ENCODE measurements at places on chromosomes 5 and 9. TPM values are rescaled to one million over a fixed set of nuclear protein-coding genes. Genes with fewer than 3 reads are reported as not detected.

DNA sequence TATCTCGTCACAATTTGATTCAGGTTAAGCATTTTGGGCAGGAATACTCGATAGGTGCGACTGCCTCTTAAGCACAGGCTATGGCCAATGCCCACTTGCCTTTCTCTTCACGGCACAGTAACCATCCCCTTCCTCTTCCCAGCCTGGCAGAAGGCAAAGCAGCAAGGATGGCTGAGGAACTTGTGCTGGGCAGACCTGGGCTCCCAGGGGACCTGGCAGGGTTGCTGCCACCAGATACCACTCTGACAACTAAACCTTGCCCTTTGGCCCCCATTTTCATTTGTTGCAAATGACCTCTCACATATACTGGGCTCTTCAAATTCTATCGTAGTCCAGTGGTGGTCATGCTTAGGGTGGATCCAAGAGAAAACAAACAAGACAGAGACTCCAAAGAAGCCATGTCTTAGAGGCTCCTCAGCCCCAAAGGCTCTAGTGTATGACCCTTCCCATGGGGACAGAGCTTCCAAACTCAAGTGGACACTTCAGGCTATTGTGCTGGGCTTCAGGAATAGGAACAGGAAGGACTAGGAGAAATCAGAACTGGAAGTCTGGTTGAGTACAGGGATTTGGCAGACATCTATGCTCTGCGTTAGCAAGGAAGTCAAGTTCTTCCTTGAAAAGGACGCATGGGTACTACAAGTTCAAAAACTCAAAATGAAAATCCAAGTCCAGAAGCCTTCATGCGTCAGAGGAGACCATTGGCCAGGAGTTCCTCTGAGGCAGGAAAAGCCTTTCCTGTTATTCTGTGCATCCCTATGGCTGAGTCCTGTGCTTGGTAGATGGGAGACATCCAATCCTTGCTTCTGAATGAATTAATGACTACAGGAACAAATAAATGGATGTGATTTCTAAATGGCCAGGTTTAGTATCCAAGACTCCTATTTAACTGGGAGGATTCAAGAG, 64.6 kb upstream of the PLPP1 start:
- no peak for DNase-seq

DNA sequence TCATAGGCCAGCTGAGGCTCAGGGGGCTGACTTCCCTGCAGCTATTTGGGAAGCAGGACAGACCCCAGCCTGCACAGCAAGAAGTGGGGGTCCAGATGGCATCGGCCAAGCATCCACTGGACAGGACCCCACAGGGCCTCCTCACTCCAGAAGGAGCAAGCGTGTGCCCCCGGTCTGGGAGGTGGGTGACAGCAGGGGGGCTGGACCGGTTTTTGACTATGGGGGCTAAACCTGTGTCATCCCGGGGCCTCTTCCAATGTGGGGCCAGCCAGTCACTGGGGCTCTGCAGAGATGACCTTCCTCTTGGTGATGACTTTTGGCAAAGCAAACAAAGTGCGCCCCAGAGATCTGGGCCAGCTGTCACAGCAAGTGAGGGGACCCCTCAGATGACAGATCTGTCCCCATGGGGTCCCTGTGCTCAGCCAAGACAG, 163.9 kb downstream of the OLFM1 start:
- DNase-seq, result no peak

CCL28 gene
- total RNA-seq, result 7.4 TPM

SPINK1 gene
- not detected for total RNA-seq

- no peak for DNase-seq
These were observed 18.6 kb downstream of the CETN3 start for GRCh38 chr5:90390928-90391327.

DNA sequence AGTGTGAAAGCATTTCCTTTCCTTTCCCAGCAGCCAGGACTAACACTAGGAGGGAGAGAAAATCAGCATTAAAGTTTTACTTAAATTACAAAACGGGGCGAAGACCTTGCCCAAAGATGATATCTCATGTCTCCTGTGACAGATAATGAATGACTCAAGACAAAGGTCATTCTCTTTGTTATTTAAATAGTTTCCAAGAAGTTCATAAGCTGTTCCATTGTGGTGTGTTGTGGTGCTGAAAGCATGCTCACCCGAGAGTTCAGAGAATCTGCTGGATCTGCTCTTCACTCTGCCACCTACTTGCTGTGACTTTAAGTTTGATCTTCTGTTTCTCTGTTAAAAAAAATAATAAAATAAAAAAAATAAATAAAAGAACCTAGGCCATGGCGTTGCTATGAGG, 265.9 kb upstream of the NR4A3 start:
- no peak for DNase-seq

GRCh38 chr9:127905788-127906191, 6.4 kb upstream of the ST6GALNAC6 start:
- peak; percentile 88 for DNase-seq

GRCh38 chr9:73143711-73144328, 7.8 kb upstream of the ANXA1 start:
- DNase-seq, result no peak

GRCh38 chr9:14365670-14366069, 51.7 kb upstream of the NFIB start:
- DNase-seq, result no peak

- no peak for DNase-seq
These were observed 320.2 kb downstream of the FAM170A start for GRCh38 chr5:119949426-119949999.

DNA sequence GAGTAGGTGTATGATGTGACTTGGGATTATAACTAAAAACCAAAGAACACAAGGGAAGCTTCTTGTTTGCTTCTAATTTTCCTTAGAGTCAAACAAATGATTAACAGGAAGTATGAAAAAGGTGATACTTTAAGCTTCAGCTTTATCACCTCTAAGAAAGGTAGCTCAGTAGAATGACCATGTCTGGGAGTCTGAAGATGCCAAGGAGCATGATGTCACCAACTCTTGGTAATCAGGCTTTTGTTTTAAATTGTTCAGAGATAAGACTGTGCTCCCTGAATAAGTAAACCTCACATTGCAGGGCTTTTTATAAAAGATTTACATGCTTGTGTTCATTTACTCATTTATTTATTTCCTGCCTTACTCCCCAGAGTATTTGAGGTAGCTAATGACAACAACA, 169.9 kb downstream of the FER start:
- DNase-seq, result no peak

DNA sequence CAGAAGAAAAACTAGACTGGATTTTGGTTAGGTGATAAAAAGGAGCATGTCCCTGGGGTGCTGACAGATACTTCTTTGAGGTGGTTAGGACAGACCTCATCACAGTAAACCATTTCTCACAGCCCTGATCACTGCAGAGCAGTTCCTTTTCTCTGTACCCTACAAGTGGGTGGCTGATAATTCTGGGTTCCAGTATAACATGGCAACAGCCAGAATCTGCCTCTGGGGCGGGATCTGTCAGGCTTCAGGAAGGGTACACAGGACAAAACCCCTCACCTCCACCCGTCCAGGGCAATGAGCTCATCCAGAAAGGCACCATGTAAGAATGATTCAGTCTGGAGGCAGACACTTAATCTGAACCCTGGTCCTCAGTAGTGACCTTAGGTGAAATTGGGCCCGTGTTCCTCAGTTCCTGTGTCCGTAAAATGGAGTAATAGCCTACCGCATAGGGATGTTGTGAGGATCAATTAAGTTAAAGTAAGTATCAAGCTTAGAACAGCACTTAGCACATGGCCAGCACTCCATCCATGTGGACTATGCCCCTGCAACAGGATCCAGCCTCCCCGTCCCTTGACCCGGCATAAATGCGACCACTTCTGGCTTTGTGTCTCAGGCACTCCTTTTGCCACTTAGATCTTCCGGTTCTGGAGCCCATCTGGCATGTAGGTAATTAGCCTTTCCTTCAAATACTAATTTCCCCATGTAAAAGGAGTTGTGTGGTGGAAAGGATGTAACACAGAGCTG, 129.2 kb downstream of the LHFPL2 start:
- no peak for DNase-seq

DNA sequence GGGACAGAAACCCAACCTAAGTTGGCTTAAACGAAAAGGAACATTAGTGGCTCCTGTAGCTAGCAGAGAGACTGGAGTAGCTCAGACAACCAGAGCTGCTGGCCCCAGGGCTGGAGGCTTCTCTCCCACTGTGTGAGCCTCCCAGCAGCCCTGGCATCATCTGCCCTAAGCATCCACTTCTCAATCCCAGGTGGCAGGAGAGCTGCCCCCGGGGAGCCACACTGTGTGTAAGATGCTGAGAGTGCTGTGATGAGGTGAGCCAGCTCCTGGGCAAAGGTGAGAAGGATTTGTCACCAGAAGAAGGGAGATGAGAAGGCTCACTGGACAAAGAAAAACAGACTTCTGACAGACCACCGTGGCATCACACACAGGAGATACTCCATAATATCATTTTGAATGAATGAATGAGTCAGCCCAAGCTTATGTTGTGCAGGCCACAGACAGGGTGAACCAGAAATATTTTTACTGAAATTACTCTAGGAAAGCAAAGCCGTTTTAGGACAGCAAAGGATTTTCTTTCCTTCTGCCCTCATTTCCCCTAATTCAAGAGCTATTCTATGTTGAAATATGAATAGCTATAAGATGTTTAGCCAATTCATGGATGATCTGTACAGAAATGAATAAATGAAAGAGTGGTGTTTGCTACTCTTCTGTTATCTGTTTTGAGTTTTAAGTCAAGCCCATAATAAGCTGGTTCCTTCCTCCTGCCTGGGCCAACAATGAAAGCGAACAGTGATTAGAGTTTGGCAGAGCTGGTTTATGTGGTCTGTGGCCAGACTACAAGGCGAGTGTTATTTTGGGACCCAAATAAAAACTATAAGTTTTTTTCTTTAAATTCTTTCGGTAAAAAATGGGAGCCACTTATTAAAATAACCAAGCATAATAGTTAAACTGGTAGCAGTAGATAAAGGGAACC, 57.4 kb upstream of the ECM2 start:
- peak; percentile 51 for DNase-seq

GPR151 gene
- not detected for total RNA-seq

- peak; percentile 53 for DNase-seq
These were observed 215.0 kb downstream of the FSTL4 start for GRCh38 chr5:133397348-133397747.

DNA sequence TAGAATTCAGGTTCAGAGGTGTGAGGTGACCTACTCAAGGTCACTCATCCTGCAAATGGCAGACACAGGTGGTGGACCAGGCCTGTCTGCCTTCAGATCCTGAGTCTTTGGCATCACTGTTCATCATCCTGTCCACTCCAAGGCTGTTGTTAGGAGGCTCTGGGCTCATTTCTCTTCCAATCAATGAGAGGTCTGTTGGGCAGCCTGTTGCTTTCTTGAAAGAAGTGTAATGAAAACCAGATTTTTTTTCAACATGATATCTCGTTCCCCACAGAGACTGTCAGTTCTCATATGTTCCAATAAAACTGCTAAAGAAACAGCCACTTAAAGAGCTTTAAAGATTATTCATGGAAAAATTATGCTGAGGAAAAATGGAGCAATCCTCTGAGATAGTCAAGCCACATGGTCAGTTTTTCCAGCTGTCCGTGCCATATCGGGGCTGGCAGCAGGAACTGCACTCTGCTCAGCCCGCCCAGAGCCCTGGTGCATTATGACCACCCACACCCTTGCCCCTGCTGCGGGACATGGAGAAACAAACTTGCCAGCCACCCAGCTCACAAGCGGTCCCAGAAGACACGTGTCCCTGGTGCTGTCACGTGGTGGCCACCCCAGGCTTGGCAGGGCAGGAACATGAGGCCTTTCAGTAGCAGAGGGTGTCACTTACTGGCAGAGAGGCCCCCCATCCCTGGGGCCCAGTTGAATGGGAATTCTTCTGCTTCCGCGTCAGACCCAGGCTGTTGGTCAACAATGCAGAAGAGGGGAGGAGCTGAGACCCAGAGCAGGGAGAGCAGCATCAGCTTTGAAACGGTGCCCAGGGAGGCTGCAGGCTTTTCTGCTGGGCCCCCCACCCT, 63.7 kb upstream of the ANGPTL2 start:
- DNase-seq, result no peak

C9orf153 gene
- 0.33 TPM for total RNA-seq

GRCh38 chr5:17991775-17992174, 357.5 kb downstream of the TAF11L14 start:
- no peak for DNase-seq

COL27A1 gene
- total RNA-seq, result 9.7 TPM

POU5F2 gene
- total RNA-seq, result 1.1 TPM

DNA sequence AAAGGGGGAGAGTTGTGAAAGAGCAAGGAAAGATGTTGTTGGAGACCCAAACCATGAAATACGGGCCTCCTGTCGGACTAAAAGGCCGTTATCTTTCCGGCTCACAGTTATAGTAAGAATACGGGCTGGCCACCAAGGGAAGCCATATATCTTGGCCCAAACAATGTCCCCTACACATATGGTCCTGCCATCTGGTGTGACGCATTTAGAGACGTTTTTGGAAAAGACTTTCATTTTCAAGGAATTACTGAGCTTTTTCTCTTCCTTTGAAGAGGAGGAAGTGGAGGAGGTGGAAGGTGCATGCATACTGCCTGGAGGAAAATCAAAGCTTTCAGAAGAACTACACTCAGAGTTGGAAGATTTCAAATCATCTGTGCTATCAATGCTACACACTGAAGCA, 26.7 kb downstream of the PWWP2A start:
- no peak for DNase-seq

GRCh38 chr9:121267689-121268597, at the start of gene GSN:
GSN (plus strand) TSS chr9:121268162; CDS start chr9:121301972, 33,810 bp downstream.
- peak; percentile 86 for DNase-seq

DNA sequence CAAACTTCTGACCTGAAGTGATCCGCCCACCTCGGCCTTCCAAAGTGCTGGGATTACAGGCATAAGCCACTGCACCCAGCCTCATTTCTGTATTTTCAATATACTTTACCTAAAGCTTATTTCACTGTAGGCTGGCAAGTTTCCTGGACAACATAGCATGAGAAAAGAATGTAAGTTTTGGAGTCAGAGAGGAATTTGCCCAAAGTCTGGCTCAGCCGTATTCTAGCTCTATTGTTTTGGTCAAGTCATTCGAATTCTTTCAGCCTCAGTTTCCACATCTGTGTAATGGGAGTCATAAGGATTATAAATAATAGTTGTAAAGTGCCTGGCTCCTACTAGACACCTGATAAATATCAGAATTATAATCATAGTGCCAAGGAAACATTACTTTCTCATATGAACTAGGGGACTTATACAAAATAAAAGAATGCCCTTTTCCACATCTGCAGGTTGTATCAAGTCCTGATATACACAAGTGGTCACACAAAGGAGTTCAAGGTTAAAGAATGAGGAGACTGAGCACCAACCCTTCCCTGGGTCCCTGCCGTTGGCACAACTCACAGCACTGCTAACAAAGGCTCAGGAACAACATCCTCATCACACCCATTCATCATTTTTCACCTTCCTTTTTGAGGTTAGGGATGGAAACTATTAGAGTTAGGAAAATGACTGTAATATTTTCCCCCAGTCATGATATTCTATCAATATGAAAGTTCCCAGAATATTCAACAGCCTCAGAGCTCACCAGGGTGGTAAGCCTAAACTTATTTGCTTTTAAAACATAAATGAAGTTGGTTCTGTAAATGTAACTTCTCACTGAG, 34.6 kb upstream of the RAI14 start:
- DNase-seq, result no peak

GRCh38 chr5:2891781-2892180, 140.3 kb upstream of the IRX2 start:
- no peak for DNase-seq

Data from activated CD4-positive, alpha-beta T cell treated with anti-CD3 and anti-CD28 coated beads, Interleukin-2, amount 10 ng/mL, durations not matched to agents 24 days and 14 days (primary cell).